SHP77 (cell line): ENCODE measurements at places on chromosomes 3 and 15.

DNA sequence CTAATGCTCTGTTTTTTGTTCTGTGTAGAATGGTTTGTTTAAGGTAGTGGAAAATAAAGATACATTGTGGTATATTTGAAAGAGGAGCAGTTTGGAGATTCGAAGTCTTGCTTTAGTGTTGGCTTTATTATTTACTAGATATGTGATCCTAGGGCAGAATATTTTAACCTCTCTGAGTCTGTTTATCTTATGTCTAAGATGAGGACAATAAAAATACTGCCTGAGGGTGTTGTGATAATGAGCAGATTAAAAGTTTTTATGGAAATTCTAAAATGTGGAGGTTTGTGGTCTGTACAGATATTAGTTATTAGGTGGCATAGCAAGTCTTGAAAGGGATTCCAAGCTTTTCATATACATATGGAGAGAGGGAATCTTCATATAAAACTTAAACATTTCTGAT is 15.0 kb downstream of the TCF12 start:
- DNase-seq: no peak

GRCh38 chr3:45852828-45853227 is 10.9 kb upstream of the LZTFL1 start:
- no peak for DNase-seq

DNA sequence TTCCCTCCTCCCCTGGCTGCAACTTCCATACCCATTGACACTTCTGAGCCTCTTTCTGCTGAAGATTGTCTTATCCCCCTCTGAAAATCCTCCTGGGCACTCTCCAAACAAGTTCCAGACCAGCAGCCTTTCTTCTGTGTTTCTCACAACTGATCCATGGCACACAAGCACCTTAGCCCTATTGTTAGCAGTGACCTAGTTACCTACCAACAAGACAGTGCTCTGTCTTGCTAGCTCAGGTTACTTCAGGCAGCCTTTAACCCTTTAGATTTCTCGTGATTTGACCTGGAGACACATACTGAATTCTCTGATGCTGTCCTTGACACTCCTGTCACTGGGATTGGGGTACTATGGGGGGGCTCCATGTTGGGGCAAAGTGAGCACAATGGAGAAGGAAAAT is 82.1 kb downstream of the GTF2E1 start:
- DNase-seq: no peak

DNA sequence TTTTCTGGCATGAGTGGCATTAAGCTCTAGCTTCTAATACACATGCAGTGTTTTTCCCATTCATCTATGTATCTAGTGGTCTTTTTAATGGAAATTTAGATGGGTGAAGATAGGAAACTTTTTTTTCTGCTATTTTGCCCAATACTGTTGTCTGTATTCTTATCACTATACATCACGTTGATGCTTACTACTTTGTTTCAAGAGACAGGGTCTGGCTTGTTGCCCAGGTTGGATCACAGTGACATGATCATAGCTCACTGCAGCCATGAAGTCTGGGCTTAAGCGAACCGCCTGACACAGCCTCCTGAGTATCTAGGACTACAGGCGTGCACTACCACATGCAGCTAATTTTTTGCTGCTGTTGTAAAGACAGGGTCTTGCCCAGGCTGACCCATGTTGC is 84.6 kb downstream of the PEAK1 start:
- no peak for DNase-seq

DNA sequence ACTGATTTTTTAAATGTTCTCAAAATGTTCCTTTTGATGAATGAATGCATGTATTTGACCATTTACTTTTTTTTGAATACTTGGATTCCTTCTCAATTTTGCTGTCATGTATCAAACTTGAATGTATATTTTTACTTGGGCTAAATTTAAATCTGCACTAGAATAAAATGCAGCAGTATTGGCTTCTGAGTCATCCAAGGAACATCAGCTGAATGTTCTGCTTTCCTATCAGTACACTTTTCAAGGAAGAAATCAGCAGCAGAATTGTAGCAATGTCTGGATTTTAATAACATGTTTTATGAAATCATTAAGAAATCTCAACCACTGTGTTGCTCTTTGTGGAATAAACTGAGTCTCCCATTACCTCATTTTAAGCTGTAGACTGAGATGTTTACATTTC is 57.0 kb upstream of the COL6A6 start:
- DNase-seq: no peak

- peak; percentile 34 for DNase-seq
These were observed 115.0 kb upstream of the VEPH1 start for GRCh38 chr3:157618075-157618760.

DNA sequence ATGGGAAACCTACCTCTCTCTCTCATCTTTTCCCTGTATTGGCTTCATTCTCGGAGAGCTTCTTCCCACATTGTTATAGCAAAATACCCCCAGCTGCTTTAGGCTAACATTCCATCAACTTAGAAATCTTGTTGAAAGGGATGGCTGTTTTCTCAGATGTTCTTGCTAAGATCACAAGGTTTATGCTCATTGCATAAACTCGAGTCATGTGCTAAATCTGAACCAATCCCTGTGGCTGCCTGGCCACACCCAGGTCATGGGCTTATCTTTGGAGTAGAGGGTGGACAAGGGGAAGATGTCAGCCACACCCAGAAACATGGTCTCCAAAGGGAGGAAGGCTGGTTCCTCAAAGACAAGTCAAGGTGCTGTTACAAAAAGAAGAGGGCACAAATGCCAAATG is 150.6 kb upstream of the UMPS start:
- no peak for DNase-seq

DNA sequence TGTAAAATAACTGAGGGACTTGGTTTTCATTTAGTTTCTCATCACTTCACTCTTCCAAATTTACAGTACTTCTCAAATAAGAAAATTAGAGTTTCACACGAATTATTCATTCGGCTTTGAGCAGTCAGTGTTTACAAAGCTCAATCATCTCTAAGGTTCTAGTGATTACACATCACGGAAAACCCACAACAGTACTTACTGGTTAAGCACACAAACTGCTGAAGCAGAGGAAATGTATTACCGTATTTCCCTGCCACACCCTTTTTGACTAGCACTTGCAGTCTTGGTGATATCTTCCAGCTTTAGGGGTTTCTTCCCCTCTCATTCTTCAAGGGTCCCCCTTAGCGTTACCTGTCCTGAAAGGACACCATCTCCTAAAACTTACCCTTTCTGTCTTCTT is 164.8 kb upstream of the CDIN1 start:
- DNase-seq: no peak

DNA sequence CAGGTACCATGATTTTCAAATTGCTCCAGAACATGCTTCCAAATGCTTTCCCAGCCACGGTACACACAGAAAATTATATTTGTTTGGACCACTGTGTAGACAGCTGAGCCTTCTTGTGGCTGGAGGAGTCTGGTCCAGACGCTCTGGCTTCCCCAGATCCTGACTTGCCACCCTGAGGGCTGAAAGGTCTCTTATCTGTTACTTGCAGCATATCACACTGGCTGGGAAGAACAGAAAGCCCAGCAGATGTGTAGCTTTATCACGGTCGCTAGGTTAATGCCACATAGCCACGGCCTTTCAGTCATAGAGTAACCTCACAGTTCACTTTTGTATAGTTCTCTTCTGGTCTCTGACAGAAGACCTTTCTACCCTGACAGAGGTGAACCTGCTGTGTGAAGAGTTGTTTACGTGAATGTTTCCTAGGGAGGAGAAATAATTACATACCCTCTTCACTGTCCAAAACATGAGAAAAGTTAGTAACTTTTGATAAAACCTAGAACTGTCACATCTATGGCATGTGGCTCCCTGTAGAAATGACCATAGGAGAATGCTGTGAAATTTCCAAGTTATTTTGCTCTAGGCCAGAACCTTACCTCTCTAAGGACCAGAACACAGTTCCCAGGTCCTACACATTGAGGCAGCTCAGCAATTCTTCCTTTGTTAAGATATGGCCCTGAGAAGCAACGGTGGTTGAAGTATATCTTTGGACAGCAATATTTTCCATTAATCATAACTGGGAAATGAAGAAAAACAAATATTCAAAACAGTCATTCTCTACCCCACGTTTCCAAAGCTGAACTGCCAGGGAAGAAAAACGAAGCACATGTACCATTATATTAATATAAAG is 15.8 kb upstream of the STIMATE start:
- DNase-seq: no peak

DNA sequence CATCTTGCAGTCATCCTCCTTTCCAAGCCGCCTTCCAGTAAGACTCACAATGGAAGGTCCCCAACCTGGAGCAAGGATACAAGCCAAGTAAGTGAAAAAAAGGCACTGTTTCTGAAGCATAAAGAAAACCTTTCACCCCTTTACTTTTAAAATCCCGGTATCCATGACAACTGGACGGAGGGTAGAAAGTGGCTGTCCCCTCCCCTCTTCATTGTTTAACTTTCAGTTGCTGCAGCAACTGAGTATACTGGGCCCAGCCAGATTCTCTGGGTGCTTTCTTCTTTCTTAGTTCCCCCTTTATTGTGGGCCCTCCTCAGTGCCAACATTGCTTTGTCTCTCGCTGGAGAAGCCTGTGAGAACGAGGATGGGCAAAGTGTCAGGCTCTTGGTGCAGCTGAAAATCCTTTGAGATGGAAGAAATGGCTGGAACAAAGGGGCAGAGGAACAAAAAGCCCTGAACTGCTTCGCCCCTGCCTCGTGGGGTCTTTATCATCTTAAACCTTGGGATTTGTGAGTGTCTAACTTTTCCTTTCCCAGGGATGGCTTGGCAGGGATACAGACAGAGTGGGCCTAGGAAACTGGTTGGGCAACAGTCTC is 224.0 kb upstream of the RGMA start:
- DNase-seq: no peak

DNA sequence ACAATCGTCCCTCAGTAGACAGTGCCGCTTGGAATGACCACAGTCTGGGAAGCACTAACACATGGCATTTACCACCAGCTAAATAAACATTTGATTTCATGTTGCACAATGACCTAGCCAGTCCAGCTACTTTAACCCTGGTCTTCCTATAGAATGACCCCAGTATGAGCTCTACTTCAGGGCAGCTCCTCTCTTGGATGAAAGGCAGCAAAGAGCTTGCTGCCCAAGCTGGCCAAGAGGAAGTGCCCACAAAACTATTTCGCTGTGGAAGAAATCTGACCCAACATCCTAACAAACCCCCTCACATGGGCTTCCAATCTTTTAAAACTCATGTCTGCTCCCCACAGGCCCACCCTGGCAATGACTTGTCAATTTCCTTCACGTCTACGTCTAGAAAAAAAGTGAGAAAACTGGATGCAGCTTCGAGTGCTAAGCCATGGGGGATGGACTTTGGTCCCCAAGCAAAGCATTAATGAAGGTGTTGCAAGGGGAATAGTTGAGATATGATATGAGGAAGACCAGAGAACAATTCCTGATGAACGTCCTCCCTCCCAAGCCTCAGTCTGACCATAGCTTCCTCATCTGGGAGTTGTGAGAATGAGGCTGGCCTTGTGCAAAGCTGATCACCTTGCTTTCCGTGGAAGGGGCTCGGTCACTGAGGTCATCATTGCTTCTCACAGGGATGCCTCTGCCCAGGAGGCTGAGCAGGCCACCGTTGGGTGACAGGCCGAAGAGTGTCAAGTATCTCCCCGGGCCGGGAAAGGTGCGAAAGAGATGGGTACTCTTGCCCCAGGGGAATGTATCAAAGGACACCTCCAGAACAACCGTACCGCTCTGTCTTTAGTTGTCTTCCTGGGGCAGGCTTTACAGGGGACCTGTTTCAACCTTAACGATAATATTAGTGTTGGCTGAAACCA is 964 bp downstream of the SLC25A20 start:
- DNase-seq: peak; percentile 26

DNA sequence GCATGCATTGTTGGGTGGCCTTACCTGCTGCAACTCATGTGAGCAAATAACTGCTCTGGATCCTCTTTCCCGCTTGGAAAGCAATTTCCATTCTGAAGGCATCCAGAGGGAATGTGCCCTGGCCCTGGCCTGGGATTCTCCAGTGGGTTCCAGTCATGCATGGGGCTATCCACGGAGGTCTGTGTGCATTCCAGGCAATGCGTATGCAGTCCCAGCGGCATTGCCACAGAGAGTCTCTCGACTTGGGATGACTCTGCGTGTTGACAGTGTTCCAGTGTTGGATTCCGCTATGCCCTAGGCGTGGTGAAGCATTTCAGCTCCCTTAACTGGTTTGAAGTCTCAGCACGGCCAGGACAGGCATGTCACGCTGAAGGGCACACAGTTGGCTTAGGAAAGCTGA is 113.9 kb downstream of the SNRPN start:
- no peak for DNase-seq

- peak; percentile 88 for DNase-seq
These were observed 21.9 kb downstream of the DHX30 start for GRCh38 chr3:47824541-47825473.

DNA sequence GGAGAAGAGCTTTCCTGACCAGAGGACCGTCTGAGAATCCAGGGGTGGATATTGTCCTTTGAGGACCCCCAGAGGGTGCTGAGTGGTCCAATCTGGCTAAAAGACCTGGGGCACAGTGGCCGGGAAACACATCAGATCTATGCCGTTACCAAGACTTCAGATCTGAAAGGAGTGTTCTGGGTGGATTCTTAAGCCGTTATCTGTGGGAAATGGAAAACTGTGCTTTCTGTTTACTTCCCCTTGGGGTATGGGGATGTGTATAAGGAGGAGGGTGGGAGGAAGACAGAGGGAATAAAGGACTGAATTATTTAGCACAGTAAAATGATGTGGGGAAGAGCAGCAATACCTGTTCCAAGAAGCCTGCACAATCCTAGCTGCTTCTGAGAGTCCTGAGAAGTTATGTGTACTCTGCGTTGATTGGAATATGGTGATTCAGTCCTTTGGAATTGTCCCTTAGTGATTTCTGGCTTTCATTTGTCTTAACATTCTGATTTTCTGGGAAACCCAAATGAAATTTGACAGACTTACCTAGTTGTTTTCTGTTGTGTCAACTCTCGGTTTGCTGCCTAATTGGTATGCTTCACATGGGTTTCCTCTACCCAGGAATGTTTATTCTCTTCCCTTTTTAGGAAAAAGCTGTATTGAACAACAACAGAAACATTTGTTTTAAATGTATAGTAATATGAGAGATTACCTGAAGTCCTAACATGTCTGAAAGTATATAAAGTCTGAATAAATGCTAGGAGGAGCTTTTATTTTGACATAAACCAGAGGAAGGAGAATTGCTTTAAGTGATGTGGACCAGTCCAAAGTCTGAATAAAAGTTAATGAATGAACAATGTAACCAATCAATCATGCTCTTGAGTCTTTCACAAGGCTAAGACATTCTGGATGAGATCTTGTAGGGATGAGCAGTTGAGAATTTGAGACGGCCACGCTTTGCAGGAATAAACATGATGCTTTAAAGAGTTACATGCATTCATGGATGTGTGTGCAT is 427.1 kb upstream of the C2CD4B start:
- DNase-seq: no peak

GRCh38 chr15:60583946-60584345 is 105.0 kb upstream of the ICE2 start:
- DNase-seq: peak; percentile 59

GRCh38 chr15:89039142-89039541 is 49.1 kb upstream of the ABHD2 start:
- DNase-seq: no peak

- no peak for DNase-seq
These were observed 18.6 kb downstream of the C3orf52 start for GRCh38 chr3:112104774-112105173.

GRCh38 chr3:32412887-32413286 is 21.2 kb downstream of the CMTM7 start:
- DNase-seq: peak; percentile 8

GRCh38 chr15:27899583-27900285 is 199.4 kb downstream of the OCA2 start:
- DNase-seq: no peak
